ENCODE measurements at places on chromosomes 5 and 9.

DNA sequence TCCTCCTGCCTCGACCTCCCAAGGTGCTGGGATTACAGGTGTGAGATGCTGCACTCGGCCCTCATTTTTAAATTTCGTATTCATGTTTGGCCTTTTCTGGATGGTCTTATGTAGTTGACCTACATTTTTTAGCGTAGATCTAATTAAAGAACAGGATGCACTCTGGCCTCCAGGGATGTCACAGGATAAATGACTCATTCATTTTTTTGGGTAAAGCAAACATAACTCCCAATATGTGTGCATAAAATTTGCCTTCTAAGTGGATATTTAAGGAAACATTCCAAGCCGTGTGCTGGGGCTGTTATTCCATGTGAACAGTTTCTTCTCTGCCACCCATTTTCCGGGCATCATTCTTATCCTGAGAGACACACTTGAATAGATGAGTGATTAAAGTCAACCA is 501.6 kb downstream of the IRX1 start:
- no peak for DNase-seq

- no peak for DNase-seq
Observed at GRCh38 chr5:145760660-145761059, 74.5 kb downstream of the PRELID2 start.

DNA sequence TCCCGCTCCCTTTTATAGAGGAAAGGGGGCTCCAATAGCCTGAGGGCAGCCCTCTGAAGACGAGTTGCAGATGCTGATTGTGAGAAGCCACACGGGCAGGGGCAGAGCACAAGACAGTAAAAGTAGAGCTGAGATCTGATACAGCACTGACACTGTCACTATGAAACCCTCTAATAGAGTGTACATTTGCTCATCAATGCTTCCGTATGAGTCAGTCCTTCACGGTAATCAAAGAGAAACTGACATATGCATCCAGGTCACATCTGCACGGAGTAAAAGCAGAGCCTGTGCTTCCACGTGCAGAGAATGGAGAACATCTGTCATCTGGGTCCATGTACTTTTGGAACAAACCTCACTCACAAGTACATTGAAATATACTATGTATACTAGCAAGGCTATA is 60.6 kb upstream of the TMEM215 start:
- DNase-seq = no peak

DNA sequence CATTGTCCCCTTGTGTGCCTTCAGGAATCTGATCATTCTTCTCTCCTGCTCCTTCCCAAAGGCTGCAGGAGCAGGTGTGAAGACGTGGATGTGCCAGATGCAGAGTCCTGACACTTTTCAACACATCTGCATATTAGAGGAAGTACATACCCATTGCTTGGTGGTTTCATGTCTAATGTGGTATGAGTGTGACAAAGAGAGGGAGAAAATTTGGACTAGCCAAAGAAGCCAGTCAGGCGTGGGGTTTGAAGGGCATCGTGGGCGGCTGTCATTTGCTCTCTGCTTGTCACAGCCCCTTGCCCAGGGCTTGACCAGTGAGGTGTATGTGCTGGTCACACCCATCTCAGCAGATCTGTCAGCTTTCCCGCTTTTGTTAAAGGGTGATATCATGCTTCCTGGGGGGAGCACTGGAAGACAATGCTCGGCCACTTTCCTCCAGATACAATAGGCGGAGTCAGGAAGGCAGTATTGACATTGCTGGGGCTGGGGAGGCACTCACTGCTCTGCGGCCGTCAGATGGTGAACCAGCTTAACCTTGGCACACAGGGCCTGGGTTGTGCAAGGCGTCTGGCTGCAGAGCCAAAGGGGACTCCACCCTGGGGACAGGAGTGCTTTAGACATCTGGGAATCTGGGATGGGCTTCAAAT is 8.6 kb downstream of the TEK start:
- DNase-seq = no peak

- no peak for DNase-seq
Observed at GRCh38 chr5:68047035-68047434, 168.5 kb upstream of the PIK3R1 start.

GRCh38 chr9:123725389-123725788 is 204.5 kb downstream of the DENND1A start:
- no peak for DNase-seq

DNA sequence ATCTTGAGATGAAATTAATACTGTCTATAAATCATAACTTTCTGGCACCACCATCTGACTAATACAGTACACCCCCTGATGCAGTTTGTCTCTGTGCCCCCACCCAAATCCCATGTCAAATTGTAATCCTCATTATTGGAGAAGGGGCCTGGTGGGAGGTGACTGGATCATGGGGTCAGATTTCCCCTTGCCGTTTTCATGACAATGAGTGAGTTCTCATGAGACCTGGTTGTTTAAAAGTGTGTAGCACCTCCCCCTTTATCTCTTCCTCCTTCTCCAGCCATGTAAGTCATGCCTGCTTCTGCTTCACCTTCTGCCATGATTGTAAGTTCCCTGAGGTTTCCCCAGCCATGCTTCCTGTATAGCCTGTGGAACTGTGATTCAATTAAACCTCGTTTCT is 78.7 kb upstream of the CDH6 start:
- DNase-seq = no peak

GRCh38 chr5:310941-311434 is 10.5 kb upstream of the AHRR start:
- DNase-seq = no peak

DNA sequence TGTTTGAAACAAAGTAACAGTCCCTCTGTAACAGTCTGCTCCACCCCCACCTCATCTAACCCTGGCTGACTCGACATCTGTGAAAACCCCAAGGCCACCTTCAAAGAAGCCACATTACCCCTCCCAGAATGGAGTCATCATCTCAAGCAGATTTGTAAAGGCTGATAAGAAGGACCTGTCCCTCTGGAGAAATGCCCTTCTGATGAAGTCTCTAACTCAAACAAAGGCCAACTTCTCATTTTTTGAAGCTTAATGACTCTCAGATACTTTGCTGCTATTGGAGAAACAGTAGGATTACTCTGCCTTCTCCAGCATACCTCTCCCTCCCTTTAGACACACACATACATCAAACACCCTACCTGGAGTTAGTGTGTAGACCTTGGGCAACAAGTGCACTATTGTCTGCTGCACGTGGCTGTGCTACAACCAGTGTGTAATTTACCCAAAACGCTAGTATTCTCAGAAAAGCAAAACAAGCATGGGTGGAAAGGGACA is 5.3 kb upstream of the SUSD1 start:
- DNase-seq = peak; percentile 30

- DNase-seq = peak; percentile 60
Observed at GRCh38 chr9:6054280-6055099, 39.1 kb upstream of the RANBP6 start.

GRCh38 chr9:123772967-123773366 is 157.0 kb downstream of the DENND1A start:
- no peak for DNase-seq

GRCh38 chr5:95817430-95817829 is 5.1 kb downstream of the GLRX start:
- peak; percentile 28 for DNase-seq

- no peak for DNase-seq
Observed at GRCh38 chr5:141437221-141437620, 6.9 kb downstream of the PCDHGA12 start.

DNA sequence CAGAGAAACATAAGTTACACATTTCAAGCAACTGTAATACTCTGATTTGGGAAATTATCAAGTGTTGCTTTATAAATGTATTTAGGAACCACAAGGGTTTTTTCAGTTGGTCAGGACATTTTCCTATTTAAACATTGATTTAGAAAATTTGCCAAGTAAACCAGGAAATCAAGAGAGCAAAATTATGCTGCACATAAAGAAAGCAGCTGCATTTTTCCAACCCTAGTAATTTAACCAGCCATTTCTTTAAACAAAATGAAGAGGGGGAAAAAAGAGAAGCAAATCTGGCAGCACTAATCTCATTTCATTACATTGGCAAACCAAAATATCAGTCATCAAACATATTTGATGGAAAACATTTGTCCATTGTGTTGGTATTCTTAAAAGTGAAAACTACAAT is 271.4 kb downstream of the TLE1 start:
- DNase-seq = no peak

DNA sequence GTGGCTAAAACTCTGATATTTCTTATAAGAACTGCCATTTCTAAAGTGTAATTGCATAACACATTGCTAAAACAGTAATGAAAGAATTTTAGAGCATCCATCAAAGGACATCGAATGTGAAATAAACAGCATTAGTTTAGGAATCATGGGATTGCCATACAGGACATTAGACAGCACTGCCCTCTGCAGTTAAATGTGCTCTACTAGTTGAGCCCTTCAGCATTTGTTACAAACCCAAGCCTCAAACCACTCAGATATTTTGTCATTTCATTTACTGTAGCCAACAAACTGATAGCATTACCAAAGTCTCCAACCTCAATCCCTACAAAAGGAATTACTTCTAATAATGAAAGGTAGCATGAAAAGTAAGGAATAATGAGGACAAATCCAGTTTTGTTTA is 116.8 kb upstream of the COX7C start:
- DNase-seq = no peak

GRCh38 chr5:76690037-76690679 is 25.8 kb upstream of the F2R start:
- no peak for DNase-seq

DNA sequence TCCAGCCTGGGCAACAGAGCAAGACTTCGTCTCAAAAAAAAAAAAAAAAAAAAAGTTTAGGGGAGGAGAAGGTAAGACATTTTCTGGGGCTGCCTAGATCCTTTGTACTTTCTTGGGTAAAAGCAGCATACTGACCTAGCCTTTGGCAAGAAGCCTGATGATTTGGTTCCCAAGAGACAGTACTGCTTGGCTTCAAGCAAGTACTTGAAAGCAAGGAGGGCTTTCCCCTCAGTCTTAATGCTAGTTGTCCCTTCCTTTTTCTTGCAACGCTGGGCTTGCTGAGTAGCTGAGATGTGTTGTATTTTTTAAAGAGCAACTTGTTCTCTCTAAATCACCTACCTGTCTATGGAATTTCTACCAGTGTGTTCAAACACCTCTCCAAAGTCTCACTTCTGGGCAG is 76.2 kb downstream of the INSYN2B start:
- DNase-seq = no peak

GRCh38 chr5:93145767-93146166 is 435.3 kb downstream of the NR2F1-AS1 start:
- no peak for DNase-seq

DNA sequence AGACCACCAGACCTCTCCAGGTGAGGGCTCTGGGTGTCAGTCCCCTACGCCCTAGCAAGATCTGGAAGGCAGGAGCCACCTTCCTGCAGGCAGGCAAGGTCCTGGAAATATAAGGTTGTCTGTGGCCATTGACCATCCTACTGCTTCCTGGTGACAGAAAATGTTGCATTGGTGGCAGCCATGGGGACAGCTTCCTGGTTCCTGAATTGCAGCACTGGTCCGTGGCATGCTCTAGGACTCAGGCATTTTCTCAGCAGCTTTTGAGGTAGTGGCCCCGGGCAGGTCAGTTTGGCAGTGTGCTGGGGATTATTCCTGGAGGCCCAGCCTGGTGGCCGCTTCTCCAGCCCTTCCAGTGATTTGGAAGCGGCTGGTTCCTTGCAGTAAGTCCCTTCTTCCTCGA is 36.6 kb upstream of the KCNMB1 start:
- DNase-seq = no peak

DNA sequence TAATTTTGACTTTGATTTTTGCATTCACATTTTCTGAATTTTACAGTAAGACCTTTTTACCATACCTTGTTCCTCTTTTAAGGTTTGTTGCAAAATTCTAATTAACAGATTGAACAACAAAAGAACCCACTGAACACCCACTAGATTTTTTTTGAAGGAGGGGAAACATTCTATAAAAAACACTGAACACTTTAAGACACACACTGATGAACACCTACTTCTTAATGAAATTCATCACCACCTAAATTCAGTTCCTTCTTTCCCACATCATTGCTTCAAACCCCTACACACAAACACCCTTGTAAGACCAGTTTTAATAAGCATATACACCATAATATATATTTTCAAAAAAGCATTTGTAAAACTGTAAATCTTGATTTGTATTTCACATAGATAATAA is 559.0 kb upstream of the MEF2C start:
- no peak for DNase-seq

DNA sequence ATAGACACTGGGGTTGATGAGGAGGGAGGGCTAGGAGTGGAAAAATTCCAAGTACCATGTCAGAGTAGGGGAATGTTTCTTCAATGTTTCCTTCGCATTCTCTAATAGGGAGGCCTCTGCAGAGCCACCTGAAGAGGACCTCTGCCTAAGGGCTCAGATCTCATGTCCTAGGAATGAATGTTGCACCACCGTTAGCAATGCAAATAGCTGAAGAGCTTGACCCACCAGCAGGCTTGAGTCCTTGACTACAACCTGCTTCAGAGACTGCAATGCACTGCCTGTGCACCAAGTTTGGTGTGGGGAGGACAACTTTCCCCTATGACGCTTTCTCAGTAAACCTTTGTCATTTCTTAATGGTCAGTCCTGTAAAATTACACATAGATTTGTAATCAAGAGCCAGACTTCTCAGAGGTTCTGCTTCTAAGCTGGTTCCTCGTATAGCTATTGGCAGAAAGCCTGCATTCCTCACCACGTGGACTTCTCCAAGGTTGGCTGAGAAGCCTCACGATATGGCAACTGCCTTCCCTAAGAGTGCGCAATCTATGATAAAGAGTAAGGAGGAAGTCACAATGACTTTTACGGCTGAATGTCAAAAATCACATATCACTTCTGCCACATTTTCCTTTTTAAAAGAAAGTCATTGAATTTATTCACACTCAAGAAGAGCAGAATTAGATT is 600.7 kb upstream of the PTGER4 start:
- DNase-seq = no peak

DNA sequence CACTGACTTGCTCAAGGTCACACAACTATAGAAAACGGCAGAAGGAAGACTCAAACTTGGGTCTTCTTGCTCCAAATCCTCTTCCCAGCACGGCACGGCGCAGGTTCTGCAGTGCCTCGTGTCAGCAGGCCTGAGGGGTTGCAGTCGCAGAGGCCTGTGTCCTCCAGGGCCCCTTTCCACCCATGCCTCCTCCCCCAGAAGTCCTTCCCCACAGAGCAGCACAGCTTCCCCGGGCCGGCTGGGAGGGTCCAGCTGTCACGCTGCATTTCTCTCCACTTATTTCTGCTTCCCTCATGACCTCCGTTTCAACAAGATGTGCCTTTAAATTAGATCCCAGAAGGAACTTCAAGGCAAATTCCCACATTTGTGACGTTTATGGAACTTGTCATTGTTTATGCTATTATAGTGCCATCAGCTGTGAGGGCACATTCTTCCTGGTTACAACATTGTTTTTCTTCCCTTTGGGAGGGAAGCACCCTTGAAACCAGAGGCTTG is 148.4 kb downstream of the C5orf15 start:
- no peak for DNase-seq

GRCh38 chr9:19231126-19231903 is 822 bp downstream of the DENND4C start:
- no peak for DNase-seq
